ENCODE measurements at places on chromosomes 1 and 21. TPM values are rescaled to one million over a fixed set of nuclear protein-coding genes. Genes with fewer than 3 reads are reported as not detected.

- DNase-seq, result no peak
These were observed 306.9 kb downstream of the TTLL7 start for GRCh38 chr1:83691953-83692500.

- DNase-seq, result no peak
These were observed 10.6 kb upstream of the KCNN3 start for GRCh38 chr1:154880671-154881070.

DNA sequence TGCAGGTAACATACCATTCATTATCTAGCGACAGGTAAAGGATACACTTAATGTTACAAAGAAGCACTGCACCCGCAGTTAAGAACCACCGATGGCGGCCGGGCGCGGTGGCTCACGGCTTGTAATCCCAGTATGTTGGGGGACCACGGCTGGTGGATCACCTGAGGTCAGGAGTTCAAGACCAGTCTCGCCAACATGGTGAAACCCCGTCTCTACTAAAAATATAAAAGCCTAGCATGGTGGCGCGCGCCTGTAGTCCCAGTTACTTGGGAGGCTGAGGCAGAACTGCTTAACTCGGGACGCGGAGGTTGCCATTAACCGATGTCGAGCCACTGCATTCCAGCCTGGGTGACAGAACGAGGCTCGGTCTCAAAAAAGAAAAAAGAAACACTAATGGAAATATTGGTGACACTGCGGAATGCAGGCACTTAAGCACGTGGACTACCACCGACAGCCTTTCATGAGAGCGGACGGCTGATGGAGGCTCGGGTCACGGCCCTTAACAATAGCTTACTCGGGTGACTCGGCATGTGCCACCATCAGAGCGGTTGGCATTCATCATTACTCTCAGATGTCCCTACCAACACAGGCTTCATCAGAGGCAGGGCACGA lies 542 bp downstream of the GAS5 start:
- DNase-seq, result peak; percentile 29

DNA sequence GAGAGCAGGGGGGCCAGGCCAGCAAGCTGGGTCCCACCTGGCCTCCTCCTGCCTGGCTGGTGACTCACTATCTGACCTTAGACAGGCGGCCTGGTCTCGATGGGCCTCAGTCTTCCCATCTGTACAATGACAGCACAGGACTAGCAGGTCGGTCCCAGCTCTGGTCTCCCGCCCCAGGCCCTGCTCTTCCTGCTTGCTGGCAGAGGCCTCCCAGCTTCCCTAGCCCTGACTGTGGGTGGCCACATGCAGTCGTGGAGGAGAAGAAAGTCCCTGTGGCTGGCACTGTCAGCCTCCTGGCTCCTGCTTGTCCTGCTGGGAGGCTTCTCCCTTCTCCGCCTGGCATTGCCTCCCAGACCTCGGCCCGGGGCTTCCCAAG lies 817 bp downstream of the EXTL1 start:
- no peak for DNase-seq

GRCh38 chr1:116690849-116691406 lies 23.4 kb upstream of the IGSF3 start:
- no peak for DNase-seq

CELA3A gene
- not detected for total RNA-seq

APCS gene
- total RNA-seq, result not detected

Measured in endothelial cell (in vitro differentiated cells).